GM12892 (cell line): ENCODE measurements at places on chromosomes 4 and X.

DNA sequence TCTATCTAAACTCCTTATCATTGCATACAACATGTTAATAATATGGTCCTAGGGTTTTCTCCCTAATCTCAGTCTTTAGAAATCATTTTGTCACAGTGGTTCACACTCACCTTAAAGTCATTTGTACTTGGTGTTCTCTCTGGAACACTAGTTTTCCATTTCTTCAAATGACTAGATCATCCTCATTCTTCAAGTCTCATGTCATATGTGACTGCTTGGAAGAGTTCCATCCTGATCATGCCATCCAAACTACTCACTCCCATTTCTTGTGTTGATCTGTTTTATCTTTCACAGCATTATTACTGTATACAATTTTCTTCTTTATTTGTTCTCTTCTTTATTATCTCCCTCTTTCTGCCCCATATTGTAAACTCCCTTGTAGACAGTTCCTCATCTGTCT lies 66.5 kb downstream of the HTR2C start:
- DNase-seq, result no peak

- DNase-seq, result no peak
Measured at GRCh38 chr4:164892018-164892417, 15.0 kb downstream of the APELA start.

DNA sequence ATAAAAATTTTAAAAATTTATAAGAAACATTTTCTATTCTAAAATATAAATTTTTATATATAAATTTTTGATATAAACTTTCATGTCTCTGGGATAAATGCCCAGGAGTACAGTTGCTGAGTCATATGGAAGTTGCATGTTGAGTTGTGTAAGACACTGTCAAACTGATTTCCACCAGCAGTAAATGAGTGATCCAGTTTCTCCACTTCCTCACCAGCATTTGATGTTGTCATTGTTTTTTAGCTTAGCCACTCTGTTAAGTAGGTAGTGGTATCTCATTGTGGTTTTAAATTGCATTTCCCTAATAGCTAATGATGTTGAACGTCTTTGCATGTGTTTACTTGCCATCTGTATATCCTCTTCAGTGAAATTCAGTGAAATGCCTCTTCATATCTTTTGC lies 66.5 kb downstream of the MAMLD1 start:
- DNase-seq, result no peak

DNA sequence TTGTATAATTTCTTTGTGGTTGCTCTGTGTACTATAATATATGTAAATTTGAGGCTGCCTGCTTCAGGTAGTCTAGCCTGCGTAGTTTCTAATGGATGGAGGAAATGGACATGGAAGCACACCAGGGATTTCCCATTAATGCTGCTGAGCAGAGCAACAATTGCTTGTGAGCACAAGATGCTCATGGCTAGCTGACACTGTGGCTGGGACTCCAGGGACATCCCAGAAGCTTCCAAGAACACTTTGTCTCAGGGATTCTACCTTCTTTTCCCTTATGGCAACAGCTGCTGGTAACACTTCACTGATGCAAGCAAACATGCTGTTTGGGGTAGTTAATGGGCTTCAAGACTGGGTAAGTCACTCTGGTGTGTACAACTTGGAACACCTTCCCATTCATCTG lies 66.1 kb downstream of the TENT5D start:
- no peak for DNase-seq

DNA sequence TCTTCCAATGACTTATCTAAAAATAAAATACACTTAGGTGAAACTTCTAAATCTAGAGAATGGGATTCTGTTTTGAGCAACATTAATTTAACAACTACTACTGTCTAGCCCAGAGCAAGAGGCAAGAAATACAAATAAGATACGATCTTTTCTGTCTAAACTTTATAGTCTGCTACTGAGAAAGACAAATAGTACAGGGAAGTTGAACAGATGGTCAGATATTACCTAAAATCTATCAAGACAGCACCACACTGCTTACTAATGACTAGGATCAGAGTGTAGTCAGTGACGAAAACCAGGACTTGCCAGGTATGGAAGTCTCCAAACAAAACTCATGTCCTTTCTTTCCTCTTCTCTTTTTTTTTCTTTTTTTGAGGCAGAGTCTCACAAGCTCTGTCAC lies 7.1 kb downstream of the FAM13A start:
- no peak for DNase-seq
